ENCODE measurements at places on chromosomes 5 and 9.

- DNase-seq = no peak
These were observed 12.1 kb upstream of the SLC2A8 start for GRCh38 chr9:127384901-127385300.

GRCh38 chr5:53368966-53369605, 111.3 kb upstream of the FST start:
- DNase-seq = no peak

GRCh38 chr5:140635291-140636257, 2.6 kb upstream of the CD14 start:
- DNase-seq = no peak

DNA sequence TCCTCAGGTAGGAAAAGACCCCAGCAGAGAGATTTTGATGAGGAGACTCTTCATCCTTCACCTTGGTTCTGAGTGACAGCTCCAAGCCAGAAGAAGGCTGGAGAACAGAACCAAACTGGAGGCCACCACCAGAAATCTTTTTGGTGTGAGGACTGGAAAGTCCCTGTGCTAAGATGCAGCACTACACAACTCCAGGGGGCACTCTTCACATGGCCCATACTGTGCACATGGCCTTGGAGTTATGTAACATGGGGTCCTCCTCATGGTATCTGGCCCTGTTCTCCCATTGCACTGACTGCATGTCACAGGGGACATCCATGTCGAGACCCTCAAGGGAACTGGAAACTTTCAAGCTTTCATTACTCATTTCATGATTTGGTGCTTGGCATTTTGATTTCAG, 17.3 kb upstream of the STX17 start:
- no peak for DNase-seq

GRCh38 chr9:131255676-131256197, 20.6 kb downstream of the FAM78A start:
- DNase-seq = no peak

DNA sequence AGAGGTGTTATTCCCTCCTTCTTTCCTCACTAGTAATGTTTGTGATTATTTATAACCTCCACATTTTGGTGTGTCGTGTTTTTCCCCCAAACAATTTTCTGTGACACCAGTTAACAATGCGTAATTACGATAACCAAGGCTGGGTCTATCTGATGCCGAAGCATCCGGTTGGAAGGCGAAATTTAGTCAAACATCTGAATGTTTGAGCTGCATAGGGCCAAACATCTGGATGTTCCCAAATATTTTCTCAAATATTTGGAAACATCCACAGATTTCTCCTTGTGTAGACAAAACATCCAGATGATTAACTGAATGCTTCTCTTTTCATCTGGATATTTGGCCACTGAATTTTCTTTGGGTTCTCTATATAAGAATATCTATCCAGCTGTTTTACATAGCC, 371.7 kb downstream of the NFIB start:
- no peak for DNase-seq

DNA sequence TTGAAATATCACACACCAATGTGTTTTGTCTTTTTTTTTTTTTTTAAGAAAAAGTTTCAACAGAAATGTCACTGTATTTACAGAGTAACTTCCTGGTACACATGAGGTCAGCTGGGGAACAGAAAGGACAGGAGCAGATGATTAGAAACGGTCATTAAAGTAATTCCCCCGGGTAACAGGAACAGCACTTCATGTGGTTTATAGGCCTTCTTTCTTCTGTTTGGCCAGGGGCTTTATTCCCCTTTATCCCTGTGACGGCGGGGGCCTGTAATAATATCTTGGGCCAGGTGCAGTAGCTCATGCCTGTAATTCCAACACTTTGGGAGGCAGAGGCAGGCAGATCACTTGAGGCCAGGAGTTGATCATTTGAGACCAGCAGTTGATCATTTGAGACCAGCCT, 30.5 kb upstream of the MSH3 start:
- DNase-seq = no peak
